ENCODE measurements at places on chromosomes 5 and 9. TPM values are rescaled to one million over a fixed set of nuclear protein-coding genes. Genes with fewer than 3 reads are reported as not detected.

SPATA6L gene
- 6.5 TPM for total RNA-seq

ELOVL7 gene
- total RNA-seq, result 18.4 TPM

DMRT2 gene
- total RNA-seq, result 7.0 TPM

NIM1K gene
- 0.70 TPM for total RNA-seq

CTNNAL1 gene
- total RNA-seq, result 32.5 TPM

MYO10 gene
- total RNA-seq, result 50.9 TPM
